ENCODE measurements at places on chromosomes 5 and 9. TPM values are rescaled to one million over a fixed set of nuclear protein-coding genes. Genes with fewer than 3 reads are reported as not detected.

DNA sequence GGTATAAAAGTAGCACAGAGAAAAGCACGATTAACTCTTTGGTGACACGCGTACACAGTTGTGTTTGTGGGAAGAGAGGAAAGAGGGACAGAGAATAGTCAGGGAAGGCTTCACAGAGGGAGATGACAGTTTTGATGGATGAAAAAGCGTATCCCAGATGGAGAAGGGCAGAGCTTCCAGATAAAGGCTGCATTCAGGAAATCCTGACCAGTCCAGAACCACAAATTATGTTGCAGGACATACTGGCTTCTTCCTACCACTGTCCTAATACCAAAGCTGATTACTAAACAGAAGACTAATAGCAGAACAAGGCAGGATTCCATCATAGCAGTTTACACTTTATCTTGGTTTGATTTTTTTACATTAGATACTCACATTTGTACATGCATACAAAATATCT, 34.5 kb downstream of the SLC31A2 start:
- DNase-seq, result no peak

DNA sequence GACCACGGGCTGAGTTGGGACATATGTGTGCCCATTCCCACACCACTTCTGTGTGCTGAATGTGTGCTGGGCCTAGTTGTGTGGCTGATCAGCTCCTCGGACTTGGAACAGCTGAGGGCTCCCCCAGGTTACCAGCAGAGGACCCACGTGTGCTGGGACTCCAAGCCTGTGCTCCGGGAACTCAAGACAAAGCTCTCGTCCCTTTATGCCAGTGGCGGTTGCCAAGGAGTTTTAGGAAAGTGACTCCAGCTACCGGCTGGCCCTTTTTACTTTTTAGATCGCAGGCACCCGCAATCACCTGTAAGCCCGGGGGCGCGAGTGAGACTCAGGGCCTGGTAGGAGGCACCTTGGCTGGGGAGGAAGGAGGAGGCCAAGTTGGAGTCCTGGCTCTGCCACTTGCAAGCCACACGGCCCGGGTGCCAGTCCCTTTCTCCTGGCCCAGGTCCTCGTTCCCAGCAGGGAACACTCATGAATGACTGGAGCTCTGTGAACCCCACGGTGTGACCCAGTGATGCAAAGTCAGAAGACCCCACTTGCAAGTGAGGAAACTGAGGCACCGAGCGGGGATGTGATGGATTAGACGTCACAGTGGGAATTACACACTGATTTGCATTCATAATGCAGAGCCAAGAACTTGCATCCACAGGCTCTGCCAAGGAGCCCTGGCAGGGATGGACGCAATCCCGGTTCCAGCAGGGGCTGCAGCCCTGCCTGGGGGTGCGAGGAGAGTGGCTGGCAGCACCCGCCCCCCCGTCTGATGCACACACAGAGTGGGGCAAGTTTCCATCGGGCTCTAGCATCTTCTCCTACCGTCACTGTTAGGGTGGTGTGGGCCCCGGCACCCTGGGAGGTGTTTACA, 26.9 kb downstream of the CRB2 start:
- no peak for DNase-seq

DNA sequence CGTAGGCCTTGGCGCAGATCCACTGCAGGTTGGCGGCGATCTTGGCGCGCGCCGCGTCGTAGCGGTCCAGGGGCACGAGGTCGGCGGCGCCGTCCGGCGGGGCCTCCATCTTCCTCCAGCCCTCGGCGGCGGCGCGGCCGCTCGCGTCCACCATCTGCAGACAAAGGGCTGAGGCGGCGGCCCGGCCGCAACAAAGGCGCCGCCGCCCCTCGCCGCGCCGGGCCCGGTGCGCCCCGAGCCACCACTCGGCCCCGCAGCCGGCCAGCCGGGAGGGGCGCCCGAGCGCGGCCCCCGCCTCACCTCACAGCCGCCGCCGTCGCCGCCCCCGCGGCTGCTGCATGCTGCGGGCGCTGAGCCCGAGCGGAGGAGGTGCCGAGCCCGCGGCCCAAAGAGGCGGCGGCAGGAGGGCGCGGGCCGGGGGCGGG, 328 bp downstream of the CAMSAP1 start:
- no peak for DNase-seq

Gene SLCO6A1
- not detected for total RNA-seq

- no peak for DNase-seq
These were observed 18.6 kb upstream of the KDM4C start for GRCh38 chr9:6739218-6739617.

Gene DMRT3
- total RNA-seq, result not detected

GRCh38 chr9:36935768-36936497, 98.1 kb downstream of the PAX5 start:
- DNase-seq, result no peak

GRCh38 chr9:71680189-71680980, 87.9 kb downstream of the CEMIP2 start:
- DNase-seq, result no peak

DNA sequence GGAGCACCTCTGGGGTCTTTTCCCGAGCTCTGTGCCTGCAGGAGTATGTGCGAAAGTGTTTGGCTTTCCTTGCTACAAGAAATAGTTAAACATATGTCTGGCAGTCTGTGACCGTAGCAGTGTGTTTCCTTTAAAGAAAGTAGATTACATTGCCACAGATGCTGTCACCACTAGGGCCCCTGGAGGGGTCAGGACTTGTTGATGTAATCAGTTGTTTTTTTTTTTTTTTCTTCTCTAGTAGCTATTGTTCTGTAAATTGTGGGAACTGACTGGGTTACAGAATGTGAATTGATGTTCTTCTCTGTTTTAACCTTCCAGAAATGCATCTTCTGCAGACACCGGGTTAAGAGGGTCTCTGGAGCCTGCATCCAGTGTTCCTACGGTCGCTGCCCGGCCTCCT, 345.6 kb downstream of the KDM4C start:
- no peak for DNase-seq

GRCh38 chr5:6885581-6885980, 172.3 kb downstream of the TENT4A start:
- DNase-seq, result no peak

- peak; percentile 78 for DNase-seq
These were observed 19.8 kb downstream of the PCDHAC2 start for GRCh38 chr5:140986117-140986521.

DNA sequence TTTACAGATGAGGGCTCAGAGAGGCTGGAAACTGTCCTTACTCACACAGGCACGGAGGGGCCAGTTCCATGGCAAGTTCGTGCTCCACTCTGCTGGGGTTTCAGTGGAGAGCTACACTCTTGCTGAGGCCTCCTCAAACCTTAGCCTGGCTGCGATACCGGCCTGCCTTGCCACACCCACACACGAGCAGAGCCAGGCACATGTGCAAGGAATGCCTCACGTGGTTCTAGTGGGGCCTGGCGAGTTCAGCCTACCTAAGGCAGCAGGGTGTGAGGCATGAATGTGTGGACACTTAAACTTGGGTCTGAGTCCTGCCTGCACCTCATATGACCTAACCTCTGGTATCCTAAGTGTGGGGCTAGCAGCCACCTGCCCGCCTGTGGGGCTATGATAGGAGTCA, 21.5 kb upstream of the PRDM12 start:
- DNase-seq, result no peak

DNA sequence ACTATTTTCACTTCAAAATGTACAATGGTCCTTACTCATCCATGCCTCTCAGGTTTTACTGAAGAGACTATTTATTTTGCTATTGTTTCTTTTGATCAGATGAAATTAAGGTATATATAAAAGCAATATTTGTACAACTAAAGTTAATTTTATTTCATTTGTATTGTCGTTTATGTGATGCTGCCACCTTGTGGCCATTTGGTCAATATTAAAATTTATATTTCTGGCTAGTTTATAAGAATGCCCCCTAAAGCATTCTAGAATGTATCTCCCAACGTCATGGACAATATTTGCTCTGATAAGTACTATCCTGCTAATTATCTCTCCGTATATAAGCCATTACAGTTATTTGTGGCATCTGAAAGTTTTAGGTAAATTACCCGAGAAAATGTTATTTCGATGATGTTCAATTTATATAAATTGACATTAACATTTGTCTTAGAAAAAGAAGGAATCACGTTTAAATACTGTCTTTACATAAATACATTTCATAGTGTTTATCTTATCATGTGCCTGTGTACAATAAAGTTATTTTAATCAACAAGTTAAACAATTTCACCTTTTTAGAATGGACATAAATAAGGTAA, 680.0 kb downstream of the TAF11L14 start:
- peak; percentile 62 for DNase-seq

- DNase-seq, result no peak
These were observed 26.0 kb upstream of the GNE start for GRCh38 chr9:36284226-36284625.

DNA sequence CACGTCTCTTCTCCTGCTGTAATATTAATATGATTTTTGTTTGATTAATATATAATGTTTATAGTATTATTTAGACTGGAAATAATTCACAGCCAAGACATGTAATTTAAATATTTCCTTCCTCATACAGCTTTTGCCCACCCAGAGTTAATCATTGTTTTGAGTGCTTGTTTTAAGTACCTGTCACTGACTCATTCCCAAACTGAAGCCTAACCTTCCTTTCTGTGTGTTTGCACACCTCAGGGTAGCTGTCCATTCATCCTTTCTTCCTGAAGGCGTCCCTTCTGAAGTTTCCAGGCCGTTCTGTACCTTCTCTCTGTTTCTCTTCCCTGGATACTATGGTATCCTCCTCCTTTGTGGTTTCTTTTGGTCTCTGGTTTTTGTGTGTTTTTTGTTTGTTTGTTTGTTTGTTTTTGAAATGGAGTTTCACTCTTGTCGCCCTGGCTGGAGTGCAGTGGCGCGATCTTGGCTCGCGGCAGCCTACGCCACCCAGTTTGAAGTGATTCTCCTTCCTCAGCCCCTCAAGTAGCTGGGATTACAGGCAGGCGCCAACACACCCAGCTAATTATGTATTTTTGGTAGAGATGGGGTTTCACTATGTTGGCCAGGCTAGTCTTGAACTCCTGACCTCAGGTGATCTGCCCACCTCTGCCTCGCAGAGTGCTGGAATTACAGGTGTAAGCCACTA, 312.4 kb downstream of the DOCK8 start:
- no peak for DNase-seq

Gene TAF1L
- total RNA-seq, result not detected

DNA sequence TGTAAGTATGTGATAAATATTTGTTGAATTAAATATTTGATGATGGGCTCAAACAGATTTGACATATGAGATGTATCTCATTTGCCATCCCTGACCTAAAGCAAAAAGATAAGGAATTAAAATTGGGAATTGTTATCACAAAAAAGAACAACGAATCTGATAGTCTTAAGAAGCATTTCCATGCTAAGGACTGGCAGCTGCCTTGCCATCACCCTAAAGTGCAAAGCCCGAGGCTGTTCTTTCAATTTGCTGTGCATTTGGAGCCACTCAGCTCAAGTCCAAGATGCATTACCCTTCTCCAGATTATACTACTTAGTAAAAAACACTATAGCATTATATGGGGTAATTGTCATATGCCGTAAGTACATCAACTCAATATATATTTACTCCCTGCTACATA, 618.3 kb upstream of the CLINT1 start:
- no peak for DNase-seq

GRCh38 chr5:107389775-107390148, 281.0 kb downstream of the EFNA5 start:
- DNase-seq, result no peak

Gene OR1Q1
- total RNA-seq, result not detected

Gene TMEM215
- not detected for total RNA-seq

DNA sequence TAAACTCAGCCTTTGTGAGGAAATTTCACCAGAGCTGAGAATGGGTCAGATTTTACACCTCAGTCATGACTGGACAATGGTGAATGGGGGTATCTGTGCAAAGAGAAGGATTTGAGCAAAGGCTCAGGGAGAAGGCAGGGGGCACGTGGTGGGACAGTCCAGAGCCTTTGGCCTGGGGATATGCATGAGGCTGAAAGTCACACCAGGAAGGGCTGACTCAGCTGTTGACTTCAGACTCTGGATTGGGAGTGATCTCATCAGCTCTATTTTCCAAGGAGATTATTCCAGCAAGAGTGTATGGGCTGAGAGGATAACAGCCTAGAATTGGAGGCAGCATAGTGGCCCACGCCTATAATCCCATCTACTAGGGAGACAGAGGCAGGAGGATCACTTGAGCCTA, 53.6 kb downstream of the SAXO1 start:
- DNase-seq, result no peak

Gene CDH9
- total RNA-seq, result not detected

GRCh38 chr9:136840877-136841645, 1.2 kb upstream of the AJM1 start:
- DNase-seq, result peak; percentile 92

GRCh38 chr9:71646131-71646530, 122.2 kb downstream of the CEMIP2 start:
- no peak for DNase-seq

Gene FREM1
- total RNA-seq, result 4.2 TPM

- no peak for DNase-seq
These were observed 26.4 kb downstream of the JADE2 start for GRCh38 chr5:134551901-134552300.

Gene STARD4
- total RNA-seq, result 43.4 TPM

Data from A673 (cell line).